Epithelial cell of prostate (primary cell): ENCODE measurements at places on chromosomes 6 and 20.

DNA sequence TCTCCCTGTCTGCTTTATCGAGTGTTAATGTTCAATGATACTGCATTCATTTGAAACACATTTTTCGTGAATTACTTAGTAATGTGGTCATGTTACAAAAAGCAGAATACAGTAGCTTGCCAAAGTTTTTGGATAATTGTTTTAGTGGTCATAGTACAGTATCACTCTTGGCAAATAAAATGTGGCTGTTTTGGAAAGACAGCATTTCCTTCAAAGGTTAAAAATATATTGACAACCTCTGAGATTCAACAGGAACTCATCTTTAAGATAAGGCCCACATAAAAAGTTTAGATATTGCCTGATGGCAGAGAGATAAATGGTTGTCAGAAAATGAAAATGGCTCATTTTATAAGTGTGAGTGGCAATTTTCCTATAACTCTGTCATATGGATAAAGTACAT, 297.7 kb upstream of the MAN1A1 start:
- DNase-seq, result no peak

DNA sequence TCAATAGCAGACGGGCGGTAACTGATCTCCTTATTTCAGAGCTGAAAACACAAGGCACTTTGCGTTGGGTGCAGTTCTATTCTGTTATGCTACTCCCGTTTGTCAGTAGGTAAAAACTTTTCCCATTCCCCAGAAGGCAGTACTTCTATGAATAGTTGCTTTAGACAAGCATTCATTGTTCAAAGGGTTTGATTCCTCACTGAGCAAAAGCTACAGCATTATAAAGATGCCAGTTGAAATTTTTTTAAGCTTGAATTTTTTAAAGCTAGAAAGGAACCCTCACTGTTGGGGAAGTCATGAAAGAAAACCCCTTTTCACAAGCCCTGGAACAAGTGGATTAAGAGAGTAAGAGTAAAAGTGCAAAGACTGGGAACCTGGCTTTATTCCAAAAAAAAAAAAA, 42.3 kb downstream of the FUT9 start:
- no peak for DNase-seq

- DNase-seq, result peak; percentile 84
Measured at GRCh38 chr6:6851059-6851948, 256.5 kb upstream of the RREB1 start.

DNA sequence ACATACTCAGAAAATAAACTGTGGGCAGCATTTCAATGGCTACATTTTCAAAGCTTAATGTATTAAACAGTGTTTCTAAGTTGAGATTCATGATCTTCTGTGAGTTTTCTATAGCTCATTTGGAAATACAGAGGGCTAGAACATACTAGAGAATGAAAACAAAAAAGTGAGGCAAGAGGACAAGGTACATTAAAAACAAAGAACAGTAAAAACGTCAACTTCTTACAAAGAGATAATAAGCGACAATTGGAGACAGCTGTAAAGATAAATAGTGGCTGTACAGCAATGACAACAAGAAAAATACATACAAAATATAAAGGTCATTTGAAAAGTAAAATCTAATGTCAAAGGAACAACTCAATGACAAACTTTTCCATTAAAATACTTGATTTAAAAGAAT, 94.3 kb downstream of the REV3L start:
- DNase-seq, result no peak

GRCh38 chr6:43032326-43032725, 10.9 kb downstream of the RRP36 start:
- DNase-seq, result no peak

GRCh38 chr20:4924446-4924845, 76.9 kb downstream of the SLC23A2 start:
- no peak for DNase-seq
